ENCODE measurements at places on chromosomes 16 and 17.

GRCh38 chr16:72198771-72199201, 26.8 kb upstream of the PMFBP1 start:
- no peak for DNase-seq

DNA sequence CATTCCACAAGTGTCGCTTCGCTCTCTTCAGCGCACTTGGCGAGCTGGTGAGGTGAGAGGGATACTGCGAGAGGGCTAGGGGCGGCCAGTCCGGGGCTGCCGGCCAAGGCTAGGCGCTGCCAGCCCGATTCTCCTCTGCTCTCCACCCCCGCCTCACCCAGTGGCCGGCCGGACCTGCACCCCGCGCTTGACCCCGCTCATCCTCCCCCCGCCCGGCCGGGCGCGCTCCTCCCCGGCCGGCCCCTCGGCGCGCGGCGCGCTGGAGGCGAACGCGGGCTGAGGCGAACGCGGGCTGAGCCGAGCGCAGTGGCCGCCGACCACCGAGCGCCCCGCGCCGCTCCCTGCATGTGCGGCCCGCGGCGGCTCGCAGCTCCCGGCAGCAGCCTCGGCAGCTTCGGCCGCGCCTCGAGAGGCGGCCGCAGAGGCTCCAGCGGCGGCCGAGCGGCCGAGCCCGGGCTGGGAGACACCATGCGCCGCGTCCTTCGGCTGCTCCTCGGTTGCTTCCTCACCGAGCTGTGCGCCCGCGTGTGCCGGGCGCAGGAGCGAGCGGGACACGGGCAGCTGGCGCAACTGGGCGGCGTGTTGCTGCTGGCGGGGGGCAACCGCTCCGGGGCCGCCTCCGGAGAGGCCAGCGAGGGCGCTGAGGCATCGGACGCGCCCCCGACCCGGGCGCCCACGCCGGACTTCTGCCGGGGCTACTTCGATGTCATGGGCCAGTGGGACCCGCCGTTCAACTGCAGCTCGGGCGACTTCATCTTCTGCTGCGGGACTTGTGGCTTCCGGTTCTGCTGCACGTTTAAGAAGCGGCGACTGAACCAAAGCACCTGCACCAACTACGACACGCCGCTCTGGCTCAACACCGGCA, at the start of gene SHISA9:
SHISA9 (plus strand) TSS at position 2 of the 865 bp plus-strand sequence.
- no peak for DNase-seq

GRCh38 chr16:79211586-79211985, 389.0 kb downstream of the MAF start:
- no peak for DNase-seq

GRCh38 chr16:12468552-12468951, 335.1 kb downstream of the CPPED1 start:
- no peak for DNase-seq

- no peak for DNase-seq
Measured at GRCh38 chr16:7177875-7178274, 154.8 kb upstream of the RBFOX1 start.

GRCh38 chr16:80940069-80940856, 66.4 kb downstream of the CMC2 start:
- no peak for DNase-seq

DNA sequence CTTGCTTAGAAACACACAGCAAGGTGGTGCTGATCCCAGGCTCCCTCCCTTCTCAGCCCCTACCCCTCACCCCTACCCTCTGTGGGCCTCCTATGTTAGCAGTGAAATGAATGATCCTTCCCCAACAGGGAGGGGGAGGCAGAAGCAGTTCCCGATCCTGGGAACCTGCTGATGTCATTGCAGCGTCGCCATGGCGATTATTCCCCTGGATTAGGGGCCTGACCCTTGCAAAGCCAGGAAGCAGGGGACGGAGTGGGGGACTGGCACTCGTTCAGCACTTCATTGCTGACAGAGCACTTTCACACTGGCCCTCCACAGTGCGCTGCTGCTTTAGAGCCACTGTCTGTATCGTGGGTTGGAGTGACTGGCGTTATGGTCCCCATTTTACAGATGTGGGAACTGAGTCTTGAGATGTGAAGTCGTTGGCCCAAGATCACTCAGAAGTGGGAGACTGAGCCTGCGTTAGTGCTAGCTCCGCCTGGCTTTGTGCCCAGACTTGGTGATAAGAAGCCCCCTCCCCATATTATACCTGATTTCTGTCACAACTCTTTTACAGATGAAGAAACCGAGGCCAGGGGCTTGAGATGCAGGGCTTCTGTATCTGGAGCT, 26.6 kb downstream of the LASP1 start:
- no peak for DNase-seq

GRCh38 chr16:2062801-2063200, 15.0 kb downstream of the TSC2 start:
- DNase-seq = no peak

DNA sequence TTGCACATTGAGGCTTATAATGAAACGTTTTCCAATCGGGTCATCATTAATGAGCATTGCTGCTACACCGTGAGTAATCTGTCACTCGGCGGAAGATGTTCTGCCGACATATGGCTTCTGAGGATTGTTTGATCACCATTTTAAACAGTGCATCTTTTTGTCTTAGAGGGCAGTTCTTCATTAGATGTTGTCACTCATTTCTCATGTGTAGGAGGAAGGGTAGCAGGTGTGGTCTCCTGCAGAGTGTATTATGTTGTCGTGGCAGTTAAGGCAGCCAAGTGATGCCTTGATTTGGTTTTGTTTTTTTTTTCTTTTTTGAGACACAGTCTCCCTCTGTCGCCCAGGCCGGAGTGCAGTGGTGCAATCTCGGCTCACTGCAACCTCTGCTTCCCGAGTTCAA, 50.5 kb downstream of the SEC14L1 start:
- no peak for DNase-seq

DNA sequence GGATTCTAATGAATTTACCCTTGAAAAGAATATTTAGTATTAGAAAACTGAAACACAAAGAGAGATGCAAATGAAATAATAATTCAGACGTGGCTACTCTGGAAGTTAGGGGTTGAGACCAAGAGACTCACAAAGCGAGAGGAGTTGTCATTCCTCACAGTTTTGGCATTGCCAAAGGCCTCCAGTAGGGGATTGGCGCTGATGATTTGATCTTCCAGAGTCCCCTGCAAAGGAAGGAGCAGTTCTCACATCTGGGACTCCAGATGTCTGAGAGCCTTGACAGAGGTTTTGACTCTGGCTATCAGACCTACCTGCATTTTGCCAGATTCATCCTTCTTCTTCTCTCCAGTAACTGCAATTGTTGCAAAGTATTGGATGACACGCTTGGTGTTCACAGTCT, 6.6 kb downstream of the MYH8 start:
- no peak for DNase-seq

GRCh38 chr17:80212511-80212910, 7.6 kb downstream of the SGSH start:
- no peak for DNase-seq

DNA sequence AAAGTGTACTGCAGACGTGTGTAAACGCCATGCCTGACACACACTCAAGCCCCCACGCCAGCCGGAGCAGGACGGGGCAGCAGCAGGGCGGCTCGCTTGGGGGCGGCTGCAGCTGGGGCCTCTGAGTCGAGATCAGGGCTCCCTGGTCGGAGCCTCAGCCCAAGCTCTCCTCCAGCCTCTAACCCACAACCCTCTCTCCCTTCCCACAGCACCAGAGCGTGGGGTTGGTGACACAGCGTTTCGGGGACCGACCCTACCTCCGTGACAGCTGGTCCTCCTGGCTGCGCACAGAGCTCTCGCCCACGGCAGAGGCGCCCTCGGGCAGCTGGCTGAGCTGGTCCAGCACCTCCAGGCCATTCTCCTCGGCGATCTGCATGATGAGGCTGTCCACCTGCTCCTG, 11.2 kb downstream of the CHMP1A start:
- DNase-seq = no peak

- DNase-seq = no peak
Measured at GRCh38 chr17:8292639-8293395, 2.4 kb downstream of the SLC25A35 start.

DNA sequence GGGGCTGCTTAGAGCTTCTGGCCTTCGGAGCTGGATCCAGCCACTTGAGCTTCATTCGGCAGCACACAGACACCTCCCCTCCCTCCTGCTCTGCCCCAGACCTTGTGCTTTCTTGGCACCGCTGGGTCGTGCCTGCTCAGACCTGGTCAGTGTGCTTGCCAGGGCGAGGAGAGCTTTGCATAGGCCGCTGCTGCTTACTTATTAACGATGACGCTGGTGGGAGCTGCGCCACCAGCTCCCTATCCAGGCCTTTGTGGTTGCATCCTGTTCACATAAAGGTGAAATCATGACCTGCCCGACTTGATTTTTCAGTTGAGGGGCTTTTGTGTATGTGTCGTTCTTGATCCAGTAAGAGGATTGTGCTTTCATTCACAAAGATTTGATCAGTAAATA, 101.1 kb downstream of the MSI2 start:
- no peak for DNase-seq

- no peak for DNase-seq
Measured at GRCh38 chr17:42111265-42111636, 1.3 kb downstream of the DHX58 start.

GRCh38 chr16:83744441-83744981, 63.3 kb upstream of the HSBP1 start:
- DNase-seq = no peak

GRCh38 chr16:28202147-28202746, 9.5 kb downstream of the XPO6 start:
- no peak for DNase-seq

GRCh38 chr17:42798383-42799380, at the start of the genes CNTD1 and COA3:
Gene CNTD1, plus strand, starts transcription at chr17:42798861. Its CDS starts 207 bp downstream, at chr17:42799068.
Gene COA3, minus strand, starts transcription at chr17:42798704. Its CDS starts 23 bp downstream, at chr17:42798681.
- peak; percentile 61 for DNase-seq

- no peak for DNase-seq
Measured at GRCh38 chr17:36127911-36128310, 24.3 kb downstream of the CCL4 start.

DNA sequence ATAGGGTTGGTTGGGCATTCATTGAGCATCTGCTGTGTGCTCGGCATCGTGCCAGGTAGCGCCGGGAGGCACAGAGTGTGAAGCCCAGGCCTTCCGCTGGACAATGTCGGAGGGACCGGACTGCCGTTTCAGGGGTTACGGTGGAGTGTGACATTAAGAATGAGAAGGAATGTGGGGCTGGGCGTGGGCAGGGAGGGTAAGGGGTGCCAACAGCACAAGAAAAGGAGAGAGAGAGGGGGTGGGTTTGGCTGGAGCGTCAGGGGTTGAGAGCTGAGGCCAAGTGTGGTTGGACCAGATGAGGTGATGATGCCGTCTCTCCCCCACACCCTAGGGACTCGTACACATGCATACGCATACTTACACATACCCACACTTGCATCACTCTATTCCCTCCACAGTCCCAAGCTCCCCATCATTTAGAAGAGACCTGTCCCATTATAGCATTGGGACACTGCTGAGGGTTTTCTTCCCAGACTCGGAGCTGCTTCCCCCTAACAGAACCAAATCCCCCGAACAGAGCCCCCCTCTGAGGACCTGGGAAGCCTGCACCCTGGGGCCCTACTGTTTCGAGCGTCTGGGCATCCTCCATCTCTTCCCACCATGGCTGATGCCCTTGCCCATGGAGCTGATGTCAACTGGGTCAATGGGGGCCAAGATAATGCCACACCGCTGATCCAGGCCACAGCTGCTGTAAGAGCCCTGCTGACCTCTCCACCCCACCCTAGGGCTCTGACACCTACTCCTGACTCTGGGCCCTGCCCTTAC, 3.3 kb upstream of the KCTD11 start:
- DNase-seq = no peak

GRCh38 chr16:77443357-77444146, 8.7 kb upstream of the ADAMTS18 start:
- no peak for DNase-seq

GRCh38 chr17:54085934-54086333, 263.2 kb downstream of the KIF2B start:
- no peak for DNase-seq

DNA sequence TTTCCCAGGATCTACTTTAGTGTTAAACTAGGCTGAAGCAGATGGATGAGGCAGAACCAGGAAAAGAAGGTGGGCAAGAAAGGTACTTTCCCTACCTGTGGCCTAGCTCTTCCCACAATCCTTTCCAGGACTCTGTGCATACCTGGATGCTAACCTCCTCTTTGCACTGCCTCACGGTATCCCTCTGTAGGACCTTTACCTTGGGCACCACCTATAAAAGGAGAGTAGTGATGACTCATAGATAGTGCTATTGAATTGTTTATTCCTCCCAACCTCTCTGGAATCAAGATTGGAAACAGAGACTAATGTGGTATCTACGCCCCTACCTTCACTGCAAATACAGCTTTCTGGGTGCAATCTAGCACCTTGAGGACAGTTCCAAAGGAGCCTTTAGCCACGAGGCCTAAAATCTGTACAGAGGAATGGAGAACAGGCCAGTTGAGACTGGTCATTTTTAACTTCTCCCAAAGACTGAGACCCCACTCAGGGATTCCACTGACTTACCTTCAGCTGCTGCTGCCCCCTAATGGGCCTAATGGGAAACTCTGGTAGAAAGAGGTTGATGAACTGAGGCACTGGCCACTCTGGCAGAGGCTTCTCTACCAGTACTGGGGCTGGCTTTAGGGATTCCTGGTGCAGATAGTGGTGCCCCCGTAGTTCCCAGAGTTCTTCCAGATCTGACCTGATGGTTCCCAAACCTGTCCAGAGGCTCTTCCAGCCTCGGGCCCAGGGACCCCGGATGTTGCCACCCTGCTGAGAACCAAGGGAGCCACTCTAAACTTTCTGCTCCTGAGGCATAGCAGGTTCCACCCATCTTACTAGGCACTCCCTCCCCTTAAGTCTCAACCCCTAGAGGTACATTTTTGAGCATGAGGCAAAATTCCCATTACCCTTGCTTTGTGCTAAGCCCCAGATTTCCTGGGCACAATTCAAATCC, 781 bp downstream of the RSKR start:
- peak; percentile 10 for DNase-seq

GRCh38 chr17:13428611-13429042, 173.1 kb downstream of the HS3ST3A1 start:
- DNase-seq = no peak

Measured in stimulated activated naive CD4-positive, alpha-beta T cell (primary cell).